ENCODE measurements at places on chromosomes 7 and 10. TPM values are rescaled to one million over a fixed set of nuclear protein-coding genes. Genes with fewer than 3 reads are reported as not detected.

- no peak for DNase-seq
These were observed 45.0 kb downstream of the ARMH3 start for GRCh38 chr10:102010961-102011360.

Gene ARID5B
- 5.0 TPM for total RNA-seq

- DNase-seq = no peak
These were observed 83.8 kb upstream of the NRP1 start for GRCh38 chr10:33418301-33418700.

Gene NOS3
- 0.39 TPM for total RNA-seq

DNA sequence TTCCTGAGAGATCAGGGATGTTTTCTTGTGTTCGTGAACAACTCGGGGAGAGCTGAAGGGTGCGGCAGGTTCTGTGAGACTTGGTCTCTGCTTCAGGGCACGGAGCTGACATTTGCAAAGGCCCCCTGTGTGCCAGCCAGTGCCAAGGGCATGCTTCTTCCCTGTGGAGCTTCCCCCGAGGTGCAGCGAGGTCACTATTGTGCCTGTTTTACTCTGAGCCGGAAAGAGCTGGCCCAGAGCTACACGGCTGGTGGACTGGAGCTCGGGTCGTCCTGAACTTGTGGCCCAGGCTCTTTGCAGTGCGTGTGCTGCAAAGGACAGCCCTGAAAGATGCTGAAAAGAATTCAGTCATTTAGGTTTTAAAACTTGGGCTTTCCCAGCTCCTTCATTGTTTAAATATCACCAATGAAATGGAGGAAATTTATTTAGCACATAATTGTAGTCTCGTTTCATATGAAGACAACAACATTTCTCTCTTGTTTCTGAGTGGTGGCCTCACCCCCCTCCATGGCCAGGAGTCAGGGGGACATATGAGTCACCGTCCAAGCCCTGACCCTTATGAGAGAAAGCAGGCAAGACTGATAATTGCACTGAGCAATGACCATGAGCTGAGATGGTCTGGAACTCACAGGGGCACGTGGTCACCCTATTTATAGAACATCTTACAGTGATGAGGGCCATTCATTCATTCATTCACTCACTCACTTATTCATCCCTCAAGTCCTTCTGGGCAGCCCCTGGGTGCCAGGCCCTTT lies 102.6 kb downstream of the PTPRE start:
- peak; percentile 13 for DNase-seq

- DNase-seq = no peak
These were observed 111.7 kb downstream of the PDGFA start for GRCh38 chr7:407721-408539.

Gene PNLIPRP2
- total RNA-seq = not detected

DNA sequence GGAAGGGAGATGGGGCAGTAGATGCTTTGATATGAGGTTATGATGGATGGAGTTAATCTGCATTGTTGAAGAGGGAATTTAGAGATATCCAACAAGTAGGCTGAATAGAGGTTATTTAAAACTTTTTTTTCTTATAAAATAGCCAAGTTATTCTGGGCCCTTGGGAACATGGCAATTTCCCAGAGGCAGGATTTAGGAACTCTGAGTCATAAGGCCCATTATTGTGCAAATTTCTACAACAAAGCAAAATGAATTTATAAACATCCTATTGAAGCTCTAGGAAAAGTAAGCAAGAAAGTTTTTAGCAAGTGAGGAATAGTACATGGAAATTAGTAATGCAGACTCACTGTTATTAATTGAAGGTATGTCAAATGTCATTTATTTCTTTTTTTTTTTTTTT lies 160.9 kb upstream of the NPY start:
- no peak for DNase-seq

- no peak for DNase-seq
These were observed at the start of gene TMEM26 for GRCh38 chr10:61452655-61453641. Gene TMEM26, minus strand, starts transcription at chr10:61453381. Its CDS starts 300 bp downstream, at chr10:61453081.

Data from Daoy (cell line).